ENCODE measurements at places on chromosomes 3 and 15.

GRCh38 chr3:136734382-136735070 is 17.7 kb downstream of the STAG1 start:
- peak; percentile 20 for DNase-seq

DNA sequence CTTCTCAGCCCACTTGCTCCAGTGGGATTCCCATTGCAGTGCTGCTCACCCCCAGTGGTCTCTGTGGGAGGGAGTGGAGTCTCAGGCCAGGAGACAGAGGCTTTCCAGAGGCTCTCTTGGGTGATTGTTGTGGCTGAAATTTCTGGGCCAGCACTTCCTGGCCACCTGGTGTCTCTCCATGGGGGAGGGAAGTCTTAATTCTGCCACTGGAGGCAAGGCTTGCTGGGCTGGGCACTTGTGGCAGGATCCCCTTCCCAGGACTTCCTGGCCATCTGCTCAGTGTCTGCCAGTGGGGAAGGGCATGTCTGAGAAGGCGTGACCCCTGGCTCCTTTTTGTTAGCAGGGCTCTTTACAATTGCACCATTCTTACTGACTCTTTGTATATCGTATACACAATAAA is 351.8 kb downstream of the GABRB3 start:
- DNase-seq = no peak

DNA sequence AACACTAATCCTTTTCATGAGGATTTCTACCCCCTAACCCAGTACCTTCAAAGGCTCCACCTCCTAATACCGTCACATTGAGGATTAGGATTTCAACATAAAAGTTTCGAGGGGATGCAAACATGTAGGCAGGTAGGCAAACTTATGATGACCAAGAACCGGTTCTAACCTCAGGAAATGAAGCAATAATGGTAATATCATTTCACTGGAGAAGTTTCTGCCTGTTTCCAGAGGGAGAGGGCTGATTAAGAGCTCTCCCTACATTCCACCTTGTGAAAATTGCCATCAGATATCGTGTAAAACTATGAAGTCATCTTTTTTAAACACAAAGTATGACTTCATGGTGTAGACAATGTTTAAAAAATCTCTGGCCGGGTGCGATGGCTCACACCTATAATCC is 31.6 kb downstream of the NKIRAS1 start:
- DNase-seq = no peak

DNA sequence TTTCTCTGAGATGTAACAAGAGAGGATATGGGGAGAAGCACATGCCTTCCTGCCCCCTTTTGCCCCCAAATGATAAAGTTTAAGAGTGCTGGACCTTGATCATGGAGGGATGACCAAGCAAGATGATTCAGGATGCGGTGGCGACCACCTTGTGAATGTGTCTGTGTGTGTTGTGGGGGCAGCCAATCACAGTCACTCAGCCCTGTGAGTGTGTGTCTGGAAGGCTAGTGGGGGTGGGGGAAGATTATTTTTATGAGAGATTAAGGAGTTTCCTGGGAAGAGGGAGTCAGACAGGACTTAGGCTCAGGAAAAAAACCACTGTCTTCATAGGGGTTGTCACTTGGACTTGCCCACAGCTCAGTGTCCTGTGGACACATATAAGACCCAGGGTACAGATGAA is 57.8 kb upstream of the KY start:
- no peak for DNase-seq

DNA sequence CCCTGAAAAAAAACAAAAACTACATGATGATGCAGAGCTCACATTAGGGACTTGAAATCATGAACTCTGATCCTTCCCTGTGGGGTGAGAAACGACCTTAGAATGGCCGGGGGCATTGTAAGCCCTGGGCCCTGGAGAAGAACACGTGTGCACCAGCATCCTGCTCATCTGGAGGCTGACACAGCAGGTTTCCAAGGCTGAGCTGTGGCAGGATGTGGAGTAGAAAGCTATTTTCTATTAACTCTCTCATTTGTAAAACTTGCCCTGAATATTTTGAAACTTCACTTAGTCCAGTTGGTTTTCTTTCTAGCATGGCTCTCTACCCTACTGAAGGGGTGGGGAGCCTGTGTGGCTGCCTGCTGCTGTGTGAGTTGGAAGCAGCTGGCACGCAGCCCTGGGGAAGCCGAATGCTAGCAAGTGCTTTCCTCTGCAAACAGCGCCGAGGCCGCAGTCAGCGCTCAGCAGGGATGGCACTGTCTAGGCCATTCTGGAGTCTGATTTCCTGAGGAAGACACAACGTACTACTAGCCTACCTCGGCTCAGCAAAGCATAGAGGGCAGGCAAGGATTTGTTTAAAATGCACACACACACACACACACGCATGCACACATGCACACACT is 58.0 kb downstream of the GABRG3 start:
- DNase-seq = no peak

DNA sequence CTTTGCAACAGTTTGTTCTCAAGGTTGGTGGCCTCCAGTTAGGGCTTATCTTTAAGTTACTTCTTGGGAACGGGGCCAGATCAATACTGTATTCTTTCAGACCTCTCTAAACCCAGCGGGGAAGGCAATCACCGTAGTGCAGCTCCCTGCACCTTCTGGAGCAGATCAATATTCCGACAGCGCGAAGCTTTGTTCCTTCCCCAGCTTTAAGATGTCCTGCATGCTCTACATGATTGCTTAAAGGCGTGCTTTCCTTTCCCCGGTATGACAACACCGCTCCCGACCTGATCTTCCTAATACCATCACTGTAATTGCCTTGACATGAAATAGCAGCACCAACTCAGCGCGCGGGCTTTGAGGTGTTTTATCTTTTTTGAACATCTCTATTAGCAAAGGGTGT is 755.2 kb downstream of the NR2F2 start:
- DNase-seq = no peak

DNA sequence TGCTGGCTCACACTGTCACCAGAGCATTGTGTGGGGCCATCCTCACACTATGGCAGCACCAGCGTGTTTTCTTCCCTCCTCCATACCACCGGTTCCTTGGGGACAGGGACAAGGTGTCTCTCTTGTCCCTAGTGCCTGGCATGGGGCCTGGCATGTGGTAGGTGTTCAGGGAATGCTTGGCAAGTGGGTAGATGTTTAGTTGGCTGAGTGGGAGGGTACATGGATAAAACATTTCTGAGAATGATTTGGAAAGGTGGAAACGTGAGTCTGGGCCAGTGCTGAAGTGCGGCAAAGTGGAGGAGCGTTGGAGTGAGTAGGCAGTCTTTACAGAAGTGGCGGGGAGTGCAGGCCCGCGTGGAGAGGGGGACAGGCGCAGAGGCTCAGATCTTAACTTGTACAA is 15.0 kb downstream of the SNAPC5 start:
- no peak for DNase-seq

DNA sequence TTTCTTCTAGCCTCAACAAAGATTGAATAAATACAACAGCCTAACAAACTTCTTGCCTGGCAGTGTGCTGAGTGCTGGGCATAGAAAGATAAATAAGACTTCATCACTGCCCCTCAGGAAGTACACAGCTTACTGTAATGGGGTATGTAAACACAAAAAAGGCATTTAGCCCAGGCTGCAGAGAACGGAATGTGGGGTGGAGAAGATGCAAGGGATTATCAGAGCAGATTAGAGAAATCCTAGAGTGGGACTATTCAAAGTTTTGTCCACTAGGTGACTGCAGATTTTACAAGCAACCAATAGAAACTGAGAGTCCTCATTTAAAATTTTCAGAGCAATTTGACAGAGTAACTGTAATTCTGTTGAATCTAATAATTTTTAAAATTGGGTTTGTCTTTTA is 35.4 kb upstream of the TSC22D2 start:
- DNase-seq = peak; percentile 63

DNA sequence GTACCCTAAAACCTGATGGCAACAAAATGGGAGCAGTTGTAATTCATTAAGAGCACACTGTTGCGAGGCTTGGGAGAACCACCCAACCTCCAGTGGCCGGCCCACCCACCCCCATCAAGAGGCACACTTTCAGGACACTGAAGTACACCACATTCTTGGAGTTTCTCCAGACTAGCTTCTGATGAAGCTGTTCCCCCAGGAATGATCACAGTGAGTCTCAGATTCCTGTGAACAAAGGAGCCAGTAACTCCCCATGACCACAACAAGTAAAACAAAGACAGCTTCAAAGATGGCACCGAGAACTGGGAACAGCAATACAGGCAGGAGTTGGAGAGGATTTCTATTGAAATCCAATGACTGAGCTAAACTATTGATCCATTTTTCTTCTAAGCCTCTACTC is 126.0 kb downstream of the ST8SIA2 start:
- no peak for DNase-seq

GRCh38 chr15:64987136-64987535 is 2.6 kb downstream of the SPG21 start:
- no peak for DNase-seq

- peak; percentile 23 for DNase-seq
Measured at GRCh38 chr15:57079931-57080620, 161.6 kb downstream of the TCF12 start.

DNA sequence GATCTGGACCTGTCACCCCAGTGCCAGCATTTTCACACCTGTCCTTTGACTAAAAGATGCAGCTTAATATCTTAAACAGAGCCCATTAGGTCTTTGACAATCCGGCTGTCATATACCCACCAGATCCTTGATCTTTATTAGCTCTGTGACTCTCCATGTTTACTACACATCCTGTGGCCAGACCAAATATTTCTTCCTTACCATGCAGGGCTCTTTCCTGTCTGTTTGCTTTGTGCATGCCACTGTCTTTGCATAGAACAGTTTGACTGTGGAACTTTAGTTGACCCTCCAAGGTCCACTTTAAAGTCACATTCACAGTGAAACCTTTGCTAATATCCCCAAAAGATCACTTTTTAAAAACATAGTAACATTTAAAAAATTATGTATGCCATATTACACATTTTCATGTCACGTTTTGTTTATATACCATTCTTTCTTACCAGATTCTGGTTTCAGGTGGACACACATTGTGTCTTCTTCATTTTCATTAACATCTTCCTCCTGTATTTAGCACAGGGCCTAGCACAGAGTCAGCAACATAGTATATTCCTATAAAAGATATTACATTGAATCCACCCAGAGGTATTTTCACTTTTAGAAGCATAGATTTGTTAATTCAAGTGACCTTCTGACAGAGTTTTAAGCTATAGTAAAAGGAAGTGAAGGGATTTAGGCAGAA is 95.8 kb downstream of the RAP2B start:
- no peak for DNase-seq

GRCh38 chr15:57732526-57733331 is 26.2 kb downstream of the POLR2M start:
- peak; percentile 55 for DNase-seq

DNA sequence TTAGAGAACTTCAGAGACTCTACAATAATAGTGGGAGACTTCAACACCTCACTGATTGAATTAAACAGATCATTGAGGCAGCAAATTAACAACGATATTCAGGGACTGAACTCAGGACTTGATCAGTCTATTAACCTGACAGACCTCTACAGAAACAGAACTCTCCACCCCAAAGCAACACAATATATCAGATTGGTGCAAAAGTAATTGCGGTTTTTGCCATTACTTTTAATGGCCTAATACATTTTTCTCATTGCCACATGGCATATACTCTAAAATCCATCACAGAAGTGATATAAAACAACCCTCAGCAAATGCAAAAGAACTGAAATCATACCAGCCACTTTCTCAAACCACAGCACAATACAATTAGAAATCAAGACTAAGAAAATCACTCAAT is 298.1 kb upstream of the SGO1 start:
- DNase-seq = no peak

GRCh38 chr15:77791941-77792340 is 159.2 kb upstream of the LINGO1 start:
- no peak for DNase-seq

DNA sequence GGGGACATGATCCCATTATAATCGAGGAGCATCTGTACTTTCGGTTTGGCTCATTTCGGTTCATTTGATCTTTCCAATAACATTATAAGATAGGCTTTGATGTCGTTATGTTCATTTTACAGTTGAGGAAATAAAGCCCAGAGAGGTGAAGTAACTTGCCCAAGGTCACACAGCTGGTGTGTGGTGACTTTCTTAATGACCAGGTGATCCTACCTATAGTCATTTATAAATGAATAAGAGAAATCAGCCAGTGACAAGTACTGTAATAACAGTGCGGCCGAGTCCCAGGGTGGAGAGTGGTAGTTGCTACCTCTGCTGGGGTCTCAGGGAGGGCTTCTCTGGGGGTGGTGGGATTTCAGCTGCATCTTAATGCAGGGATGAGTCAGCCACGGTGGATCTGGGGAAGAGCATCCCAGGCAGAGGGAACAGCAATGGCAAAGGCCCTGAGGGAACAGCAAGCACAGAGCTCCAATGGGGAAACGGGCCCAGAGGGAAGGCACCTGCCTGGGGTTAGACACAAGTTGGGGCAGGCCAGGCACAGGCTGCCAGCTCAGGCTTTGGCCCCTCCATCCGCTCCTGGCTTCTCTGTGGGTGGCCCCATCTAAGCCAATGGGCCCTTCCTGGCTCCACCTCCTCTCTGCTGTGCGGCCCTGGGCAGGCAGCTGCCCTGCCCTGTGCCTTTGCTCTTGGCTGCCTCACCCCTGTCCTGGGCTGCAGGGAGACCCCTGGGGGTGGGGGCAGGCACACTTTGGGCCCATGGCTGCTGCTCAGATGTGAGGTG is 1.1 kb upstream of the FBLN2 start:
- no peak for DNase-seq

DNA sequence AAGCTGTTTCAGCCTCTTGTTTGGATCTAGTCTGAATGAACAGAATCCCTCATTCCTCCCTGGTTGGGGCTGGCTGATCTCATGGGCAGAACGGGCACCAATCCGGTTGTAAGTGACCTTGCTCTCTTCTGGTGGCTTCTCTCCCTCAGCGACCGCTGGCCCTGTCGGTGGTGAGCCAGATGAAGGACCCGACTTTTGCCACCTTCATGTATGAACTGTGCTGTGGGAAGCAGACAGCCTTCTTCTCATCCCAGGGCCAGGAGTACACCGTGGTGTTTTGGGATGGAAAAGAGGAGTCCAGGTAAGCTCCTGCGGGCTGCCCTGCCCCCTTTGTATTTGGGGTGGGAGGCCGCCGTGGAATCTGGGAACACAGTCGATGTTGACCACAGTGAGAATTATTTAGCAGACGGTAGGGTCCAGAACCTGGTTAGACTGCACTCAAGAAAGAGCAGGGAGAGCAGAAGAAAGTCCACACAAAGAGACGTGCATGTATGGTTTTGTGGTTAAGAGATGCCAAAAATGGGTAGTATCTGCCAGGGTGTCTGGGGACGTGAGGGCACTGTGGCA is 138.8 kb downstream of the LRRK1 start:
- DNase-seq = no peak

DNA sequence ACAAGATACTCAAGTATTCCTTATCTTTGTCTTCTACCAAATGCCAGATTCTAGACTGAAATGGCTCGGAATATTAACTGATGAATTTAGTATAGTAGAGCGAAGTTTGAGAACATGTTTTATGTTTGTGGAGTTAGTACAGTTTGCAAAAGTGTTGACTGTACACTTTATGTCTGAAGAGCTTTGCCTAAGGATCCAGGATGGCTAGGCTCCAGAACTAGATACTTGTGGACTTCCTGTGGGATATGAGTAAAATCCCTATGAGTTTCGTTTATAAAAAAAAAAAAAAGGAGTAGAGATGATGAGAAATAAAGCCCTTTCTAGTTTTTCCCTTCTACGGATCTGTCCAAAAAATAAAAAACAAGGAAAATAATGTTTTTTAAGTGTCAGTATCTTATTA is 96.7 kb downstream of the TP63 start:
- DNase-seq = no peak
